ENCODE measurements at places on chromosomes 4 and X.

DNA sequence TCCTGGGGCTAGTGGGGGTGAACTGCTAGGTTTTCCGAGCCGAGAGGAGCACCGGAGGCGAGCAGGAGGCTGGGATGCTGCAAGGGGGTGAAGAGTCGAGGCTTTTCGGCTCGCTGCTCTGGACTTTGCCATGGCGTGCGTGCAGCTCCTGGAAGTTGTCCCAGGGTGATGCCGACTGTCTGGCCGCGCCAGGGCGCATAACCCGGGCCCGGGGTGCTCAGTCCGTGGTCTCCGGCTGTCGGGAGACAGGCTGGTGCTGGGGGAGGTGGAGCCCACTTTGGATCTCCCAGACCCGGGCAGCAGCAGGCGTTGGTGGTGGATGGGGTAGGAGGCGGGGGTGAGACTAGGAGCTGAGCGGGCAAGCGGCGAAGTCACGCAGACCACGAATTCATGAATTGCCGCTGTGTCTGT is 793 bp downstream of the GRIA3 start:
- DNase-seq = no peak

- no peak for DNase-seq
Measured at GRCh38 chr4:155489271-155489670, 112.5 kb upstream of the MAP9 start.

DNA sequence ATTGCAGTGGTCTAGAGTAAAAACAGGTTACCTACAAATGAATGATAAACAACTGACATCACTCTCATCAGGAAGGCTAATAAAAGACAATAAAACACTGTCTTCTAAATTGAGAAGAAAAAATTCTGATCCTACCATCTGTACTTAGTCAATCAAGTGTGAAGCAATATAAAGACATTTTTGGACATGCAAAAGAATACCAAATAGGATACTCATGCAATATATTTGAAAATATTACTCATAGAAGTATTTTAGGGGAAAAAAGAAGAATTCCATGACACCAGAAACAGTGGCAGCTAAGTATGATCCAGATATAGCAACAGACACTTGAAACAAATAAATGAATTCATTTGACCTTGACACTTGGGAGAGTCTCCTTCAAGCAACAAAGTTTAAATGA is 63.8 kb upstream of the FAM120C start:
- DNase-seq = no peak

DNA sequence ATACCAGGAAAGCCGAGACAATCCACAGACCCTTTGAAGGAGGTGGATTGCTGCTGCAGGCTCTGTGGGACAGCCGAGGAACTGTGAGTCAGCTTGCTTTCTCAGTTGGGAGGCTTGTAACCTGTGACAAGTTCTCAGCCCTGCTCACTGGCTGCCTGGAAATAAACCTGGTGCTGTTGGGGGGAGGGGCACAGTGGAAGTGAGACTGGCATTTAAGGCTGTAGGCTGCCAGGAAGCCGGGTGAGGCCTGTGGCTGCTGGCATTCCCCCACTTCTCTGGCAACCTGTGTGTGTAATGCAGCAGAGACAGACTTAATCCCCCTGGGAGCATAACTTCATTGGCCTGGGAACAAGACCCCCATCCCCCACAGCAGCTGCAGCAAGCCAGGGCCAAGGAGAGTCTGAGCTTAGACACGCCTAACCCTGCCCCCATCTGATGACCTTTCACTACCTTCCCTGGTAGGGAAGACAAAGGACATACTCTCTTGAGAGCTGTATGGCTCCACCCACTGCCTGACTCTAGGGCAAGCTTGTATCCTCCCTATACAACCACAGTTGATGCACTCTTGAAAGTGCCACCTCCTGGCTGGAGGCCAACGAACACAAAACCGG is 64.1 kb downstream of the ALPK1 start:
- DNase-seq = no peak
